ENCODE measurements at places on chromosomes 7 and 10. TPM values are rescaled to one million over a fixed set of nuclear protein-coding genes. Genes with fewer than 3 reads are reported as not detected.

DNA sequence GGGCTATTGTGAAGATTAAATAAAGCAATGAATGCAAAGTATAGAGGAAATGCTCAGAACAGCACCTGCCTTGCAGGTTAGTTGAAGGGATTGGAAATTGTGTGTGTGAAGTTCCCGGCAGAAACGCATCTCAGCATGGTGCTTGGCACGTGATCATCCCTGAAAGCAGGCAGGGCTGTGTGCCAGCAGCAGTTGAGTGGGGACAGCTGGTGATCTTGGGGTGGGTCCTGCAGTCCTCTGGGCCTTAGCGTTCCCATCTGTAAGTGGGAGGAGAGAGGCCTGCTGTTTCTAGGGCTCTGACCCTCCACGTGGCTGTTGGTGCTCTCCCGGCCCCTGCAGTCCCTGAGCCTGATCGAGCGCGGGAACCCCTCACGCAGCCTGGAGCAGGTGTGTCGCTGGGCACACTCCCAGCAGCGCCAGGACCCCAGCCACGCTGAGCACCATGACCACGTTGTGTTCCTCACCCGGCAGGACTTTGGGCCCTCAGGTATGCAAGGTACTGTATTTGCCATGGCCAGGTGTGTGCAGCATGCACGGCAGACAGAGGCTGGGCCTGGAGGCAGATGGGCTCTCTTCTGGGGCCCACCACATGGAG is 55.3 kb downstream of the TBATA start:
- no peak for DNase-seq

DNA sequence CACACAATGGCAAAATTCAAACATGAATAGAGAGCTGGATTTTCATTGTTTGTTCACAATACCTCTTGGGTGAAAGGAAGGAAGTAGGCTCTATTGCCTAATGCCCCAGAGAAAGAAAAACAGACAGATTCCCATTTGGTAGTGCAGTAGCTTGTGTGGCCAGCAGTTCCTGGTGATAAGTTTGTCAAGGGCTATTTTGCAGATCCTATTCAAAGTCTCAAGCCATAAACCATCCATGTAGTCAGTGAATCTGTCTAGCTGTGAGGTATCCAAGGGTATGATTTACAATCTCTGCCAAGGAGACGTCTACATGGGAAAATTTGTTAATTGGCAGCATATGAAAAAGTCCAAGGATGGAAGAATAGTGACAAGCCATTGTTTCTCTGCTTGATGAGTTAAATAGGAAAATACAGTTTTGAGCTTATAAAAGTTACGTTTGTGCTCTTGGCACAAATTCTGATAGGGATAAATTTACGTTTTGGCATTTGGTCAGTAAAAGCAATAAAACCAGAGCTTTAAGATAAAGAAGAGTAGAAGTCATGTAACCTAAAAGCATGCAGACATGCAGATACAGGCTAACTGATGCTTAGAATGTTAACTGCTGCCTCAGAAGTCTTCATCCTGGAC is 269.1 kb downstream of the GATA3 start:
- no peak for DNase-seq

PARG gene
- total RNA-seq, result 30.2 TPM

DNA sequence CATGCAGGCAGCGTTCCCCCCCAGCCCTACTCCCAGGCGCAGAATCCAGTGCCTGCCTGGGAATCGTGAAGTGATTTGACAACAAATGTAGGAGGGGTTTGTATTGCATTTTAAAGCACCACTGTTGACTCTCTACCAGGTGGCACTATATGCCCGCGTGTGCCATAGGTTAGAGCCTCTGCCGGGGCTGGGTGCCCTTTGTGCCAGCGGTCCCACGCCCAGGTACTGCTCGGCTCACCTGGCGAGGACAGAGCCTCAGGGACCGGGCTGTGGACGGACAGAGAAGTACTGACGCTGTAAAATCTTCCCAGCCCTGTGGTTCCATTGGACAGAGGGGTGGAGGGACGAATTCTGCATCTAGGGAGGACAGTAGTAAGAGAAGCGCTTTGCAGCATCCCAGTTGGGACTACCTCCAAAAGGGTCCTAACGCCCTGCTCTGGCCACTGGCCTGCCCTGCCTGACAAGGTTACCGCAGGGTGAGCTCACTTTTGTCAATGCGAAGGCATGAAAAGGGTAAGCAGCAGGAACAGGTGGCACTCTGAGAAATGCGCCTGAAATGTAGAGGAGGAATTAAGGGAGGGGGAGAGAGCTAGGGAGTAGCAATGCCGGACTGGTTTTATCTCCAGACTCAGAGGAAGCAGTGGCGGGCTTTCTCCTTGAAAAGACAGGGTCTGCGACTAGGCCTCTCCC is 788 bp upstream of the CACNA2D1 start:
- no peak for DNase-seq

DNA sequence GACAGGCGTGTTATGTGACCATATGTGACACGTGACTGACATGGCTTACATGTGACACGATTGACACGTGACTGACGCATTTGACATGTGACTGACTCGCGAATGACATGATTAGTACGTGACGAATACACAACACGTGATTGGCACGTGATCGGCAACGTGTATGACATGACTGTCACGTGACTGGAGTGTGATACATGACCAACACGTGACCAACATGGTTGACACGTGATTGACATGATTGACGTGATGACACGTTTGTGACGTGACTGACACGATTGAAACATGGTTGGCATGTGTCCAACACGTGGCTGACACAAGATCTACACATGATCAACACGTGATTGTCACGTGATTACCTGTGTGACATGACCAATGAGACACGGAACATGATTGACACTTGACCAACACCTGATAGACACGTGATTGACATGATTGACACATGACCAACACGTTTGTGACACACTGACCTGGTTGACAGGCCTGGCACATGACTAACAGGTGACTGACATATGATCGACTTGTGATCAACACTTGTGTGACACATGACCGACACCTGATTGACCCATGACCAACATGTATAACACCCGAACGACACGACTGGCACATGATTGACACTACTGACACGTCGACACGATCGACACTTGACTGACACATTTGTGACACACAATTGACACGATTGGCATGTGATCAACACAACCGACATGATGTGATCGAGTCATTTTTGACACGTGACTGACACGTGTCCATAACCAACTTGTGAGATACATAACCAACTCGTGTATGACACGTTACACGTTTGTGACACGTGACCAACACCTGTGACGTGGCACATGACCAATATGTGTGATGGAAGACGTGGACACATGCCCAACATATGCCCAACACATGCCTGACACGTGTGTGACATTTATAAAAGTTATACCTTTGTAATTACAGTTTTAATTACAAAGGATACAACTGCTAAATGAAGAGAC is 21.1 kb downstream of the CRPPA start:
- DNase-seq, result no peak

DNA sequence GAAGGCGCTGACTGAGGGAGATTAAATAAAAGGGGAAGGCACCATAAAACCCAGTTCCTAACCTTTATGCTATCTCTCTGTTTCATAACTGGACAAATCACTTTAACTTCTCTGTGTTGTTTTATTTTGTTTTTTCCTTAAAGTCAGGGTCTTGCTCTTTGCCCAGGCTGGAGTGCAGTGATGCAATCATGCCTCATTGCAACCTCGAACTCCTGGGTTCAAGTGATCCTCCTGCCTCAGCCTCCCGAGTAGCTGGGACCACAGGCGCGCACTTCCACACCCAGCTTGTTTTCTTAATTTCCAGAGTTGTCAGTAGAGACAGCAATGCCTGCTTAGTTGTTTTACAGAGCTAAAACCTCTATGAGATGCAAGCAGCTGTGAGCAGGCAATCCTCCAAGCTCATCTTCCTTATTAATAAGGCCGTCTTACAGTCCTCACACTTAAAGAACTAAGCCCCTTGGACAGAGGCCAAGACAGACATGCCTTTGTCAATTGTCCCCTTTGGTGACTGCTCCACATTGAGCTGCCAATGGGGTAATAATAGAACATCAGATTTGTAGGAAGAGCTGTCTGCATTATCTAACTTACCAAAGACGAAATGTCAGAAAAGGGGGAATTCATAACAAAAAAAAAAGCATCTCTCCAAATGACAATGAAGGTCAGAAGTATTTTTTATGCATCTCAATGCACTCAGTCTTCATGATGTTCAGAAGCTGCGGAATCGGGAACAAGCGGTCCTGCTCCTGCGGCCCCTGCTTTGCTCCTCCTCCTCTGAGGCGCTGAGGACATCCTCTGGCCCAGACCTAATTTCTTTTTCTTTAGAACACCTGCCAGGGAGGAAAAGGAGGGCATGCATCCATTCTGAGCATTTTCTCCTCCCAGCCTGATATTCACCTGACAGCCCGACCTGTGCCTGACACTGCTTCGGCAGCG is 62.7 kb upstream of the RNF32 start:
- DNase-seq, result no peak

DNA sequence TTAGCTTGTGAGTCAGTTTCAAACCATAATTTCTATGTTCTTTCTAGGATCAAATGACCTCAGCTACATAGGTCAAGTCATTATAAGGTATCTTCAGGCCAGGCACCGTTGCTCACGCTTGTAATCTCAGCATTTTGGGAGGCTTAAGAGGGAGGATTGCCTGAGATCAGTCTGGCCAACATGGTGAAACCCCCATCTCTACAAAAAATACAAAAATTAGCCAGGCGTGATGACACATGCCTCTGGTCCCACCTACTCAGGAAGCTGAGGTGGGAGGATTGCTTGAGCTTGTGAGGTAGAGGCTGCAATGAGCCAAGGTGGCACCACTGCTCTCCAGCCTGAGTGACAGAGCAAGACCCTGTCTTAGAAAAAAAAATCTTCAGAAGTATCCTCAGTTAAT is 362.3 kb downstream of the GATA3 start:
- no peak for DNase-seq

GRCh38 chr7:368651-369475 is 78.9 kb downstream of the FOXL3 start:
- DNase-seq, result no peak

DNA sequence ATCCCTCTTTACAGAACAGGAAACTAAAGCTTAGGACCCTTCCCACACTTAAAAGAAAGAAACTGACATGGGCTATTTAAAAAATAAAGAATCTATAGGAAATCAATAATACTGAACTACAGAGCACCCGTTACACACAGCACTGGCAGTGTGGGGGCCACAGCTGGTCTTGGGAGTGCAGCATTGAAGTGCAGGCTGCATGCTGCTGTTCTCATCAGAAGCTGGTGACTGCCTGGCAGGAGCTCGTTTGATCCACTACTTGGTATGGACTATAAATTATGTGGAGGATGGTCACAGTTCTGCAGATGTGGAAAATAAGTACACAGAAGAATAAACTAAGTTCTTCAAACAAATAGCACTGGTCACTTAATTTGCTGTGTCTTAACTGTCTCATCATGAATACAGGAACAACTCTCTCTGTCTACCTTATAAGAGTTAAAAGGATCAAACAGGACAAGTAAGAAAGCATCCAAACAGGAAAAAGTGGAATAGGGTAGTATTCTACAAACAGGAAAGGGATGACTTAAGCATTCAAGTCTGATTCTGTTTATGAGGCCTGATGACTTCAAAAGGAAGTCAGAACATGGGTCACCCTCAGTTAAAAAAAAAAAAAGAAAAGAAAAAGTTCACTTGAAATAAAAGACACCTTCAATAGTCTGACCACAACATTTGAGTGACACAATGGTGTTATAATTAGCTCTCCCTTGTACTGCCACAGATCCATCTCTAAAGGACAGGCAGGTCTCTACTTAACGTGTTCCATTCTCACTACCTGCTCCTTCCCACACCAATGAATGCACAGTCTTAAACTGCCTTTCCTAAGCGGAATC is 21.0 kb downstream of the DOCK4 start:
- DNase-seq, result no peak

DNA sequence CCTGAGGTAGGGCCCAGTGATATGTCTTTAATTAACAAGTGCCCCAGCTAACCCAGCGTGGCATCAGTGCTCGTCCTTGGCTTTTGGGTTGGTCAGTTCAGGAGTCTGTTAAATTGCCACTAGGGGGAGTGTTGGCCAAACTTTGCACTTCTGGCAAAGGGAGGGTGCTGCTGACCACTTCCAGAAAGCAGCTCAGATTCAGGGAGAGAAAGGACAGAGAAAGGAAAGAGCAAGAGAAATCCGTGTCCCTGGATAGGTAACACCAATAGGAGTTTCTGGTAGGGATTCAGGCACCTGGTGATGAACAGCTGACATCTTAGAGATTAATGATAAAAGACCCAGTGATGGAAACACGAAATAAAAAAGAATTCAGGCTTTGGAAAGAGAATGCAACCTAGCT is 243.1 kb upstream of the AOAH start:
- DNase-seq, result no peak

DNA sequence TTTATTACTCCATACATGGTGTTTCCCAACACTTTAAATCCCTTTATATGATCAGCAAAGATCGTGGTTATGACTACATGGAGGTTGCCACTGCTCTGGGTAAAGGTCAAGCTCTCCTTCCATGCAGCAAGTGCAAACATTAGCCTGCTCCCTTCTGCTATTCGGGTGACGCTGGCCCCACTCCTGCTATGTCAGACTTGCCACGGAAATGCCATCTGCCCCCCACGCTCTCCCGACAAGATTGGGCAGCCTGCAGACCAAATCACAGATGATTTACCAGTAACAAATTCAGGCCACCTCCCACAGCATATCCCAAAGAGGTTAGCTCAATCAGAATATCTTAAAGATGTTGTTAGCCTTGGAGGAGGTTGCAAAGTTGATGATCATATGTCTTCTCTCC is 77.8 kb upstream of the MGMT start:
- no peak for DNase-seq

- DNase-seq, result no peak
Measured at GRCh38 chr10:73967022-73967429, 30.9 kb upstream of the VCL start.

- no peak for DNase-seq
Measured at GRCh38 chr7:143283381-143283780, 1.4 kb upstream of the TMEM139 start.

- DNase-seq, result no peak
Measured at GRCh38 chr10:15898046-15898445, 37.7 kb upstream of the MINDY3 start.

FGFR2 gene
- 1.2 TPM for total RNA-seq

ECHDC3 gene
- 1.2 TPM for total RNA-seq

FAM107B gene
- total RNA-seq, result 214 TPM
